CD4-positive, alpha-beta memory T cell (primary cell): ENCODE measurements at places on chromosomes 1 and 21.

GRCh38 chr1:27300341-27301051 lies 21.5 kb upstream of the TMEM222 start:
- peak; percentile 76 for DNase-seq

DNA sequence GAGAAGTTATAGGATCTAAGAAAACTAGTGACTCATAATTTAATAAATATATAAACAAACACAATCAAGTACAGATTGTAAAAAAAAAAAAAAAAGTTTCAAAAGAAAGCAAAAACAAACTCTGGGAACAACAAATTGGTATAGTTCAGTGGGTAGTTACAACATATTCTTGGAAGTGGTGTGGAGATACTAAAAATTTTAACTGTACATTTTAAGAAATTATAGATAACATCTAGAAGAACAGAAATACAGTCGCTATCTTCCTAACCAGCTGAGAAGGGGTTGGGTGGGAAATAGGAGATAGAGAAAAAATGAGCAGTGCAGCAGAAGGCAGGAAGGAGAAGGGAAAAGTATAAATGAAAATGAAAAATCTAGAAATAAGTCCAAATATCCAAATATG lies 70.5 kb downstream of the LRRC8C start:
- no peak for DNase-seq

DNA sequence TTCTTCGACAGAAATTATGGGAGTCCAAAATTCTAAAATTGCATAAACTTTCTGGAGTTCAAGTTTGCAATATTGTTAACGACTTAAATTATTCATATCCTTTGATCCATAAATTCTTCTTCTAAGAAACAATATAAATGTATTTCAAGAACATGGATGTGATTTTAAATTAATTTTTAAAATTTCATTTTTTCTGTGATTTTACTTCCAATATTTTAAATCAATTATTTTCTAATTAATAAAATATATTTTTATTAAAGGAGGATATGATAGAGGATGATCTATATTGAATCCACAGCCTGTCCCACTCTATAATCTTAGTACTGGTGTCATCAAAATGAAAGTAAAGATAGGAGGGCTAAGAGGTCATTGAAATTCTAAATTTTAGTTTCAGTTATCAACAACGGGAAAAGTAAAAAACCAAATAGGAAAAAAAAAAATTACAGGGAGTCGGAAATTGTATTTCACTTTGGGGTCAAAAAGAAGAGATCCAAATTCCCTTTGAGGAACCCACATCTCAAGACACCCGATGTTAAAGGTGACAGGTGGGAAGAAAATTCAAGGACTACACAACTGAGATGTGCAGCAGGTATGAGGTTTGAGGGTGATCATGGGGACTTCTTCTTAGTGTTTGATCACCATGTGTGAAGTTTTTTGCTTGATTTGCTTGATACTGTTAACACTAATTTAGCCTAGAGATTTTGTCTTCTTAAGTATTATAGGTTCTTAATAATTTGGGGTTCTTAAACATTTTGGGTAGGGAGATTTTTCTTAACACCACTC lies 154.8 kb upstream of the RGS18 start:
- DNase-seq: no peak

DNA sequence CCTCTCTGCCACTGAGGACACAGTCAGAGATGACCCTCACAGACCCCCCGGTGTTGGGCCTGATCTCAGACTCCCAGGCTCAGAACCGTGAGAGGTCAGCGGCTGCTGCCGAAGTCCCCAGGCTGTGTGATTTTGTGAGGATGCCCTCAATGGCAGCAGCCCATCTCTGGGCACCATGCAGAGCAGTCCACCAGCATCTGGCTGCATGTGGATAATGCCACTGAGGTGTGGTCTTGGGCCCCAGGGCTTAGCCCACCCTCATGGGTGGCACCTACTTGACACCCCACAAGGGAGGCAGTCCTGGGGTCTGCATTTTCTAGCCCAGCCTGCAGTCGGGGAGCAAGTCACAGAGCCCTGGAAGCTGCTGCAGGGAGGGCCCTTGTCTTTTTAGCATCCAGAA lies 5.5 kb upstream of the ACTRT2 start:
- DNase-seq: no peak

- no peak for DNase-seq
Measured at GRCh38 chr1:37174876-37175275, 140.6 kb upstream of the GRIK3 start.

DNA sequence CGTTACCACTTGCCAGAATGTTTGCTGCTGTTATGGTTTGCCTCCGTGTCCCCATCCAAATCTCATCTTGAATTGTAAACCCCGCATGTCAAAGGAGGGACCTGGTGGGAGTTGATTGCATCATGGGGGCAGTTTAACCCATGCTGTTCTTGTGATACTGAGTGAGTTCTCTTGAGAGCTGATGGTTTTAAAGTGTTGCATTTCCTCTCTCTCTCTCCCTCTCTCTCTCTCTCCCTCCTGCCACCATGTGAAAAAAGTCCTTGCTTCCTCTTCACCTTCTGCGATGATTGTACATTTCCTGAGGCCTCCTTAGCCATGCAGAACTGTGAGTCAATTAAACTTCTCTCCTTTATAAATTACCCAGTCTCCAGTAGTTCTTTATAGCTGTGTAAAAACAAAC lies 44.4 kb downstream of the CFHR5 start:
- no peak for DNase-seq

DNA sequence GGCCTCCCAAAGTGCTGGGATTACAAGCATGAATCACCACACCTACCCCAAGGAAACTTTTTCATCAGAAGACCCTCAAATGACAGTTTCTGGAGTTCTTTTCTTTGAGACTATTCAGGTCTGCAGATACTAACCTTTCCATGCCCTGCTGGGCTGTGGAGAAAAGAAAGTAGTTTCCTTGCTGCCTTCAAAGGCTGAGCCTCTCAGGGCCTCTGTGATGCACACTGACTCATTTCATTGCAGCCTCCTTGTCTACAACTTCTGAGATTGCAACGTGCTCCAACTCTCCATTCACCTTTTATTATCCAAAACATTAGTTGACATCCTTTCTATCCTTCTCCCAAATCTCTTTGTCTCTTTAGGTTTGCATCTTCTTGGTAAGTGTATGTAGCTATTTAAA lies 8.8 kb upstream of the SAMSN1 start:
- no peak for DNase-seq

DNA sequence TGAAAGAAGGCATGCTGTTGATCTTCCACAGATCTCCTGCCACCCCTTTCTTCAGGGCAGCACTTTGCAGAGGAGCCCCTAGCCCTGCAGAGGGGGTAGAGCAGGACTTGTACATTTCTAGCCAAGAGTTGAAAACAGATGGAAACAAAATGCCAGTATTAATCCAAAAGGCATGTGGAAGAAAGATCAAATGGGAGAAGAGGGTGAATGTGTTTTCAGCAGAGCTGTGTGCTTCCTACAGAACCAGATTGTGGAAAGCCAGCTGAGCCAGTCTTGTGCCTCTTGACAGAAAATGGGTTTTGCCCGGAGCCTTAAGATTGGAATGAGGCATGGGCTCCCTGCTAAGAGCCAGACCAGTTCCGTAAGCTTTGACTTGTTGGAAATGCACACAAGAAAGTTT lies 105.2 kb upstream of the TSPAN2 start:
- DNase-seq: no peak

GRCh38 chr1:49102752-49103151 lies 326.1 kb upstream of the BEND5 start:
- DNase-seq: no peak
